EL (cell line): ENCODE measurements at places on chromosomes 6 and 20.

GRCh38 chr20:4711511-4711910, 10.2 kb upstream of the PRND start:
- no peak for DNase-seq

GRCh38 chr6:44272999-44273566, 2.8 kb downstream of the TMEM151B start:
- no peak for DNase-seq

DNA sequence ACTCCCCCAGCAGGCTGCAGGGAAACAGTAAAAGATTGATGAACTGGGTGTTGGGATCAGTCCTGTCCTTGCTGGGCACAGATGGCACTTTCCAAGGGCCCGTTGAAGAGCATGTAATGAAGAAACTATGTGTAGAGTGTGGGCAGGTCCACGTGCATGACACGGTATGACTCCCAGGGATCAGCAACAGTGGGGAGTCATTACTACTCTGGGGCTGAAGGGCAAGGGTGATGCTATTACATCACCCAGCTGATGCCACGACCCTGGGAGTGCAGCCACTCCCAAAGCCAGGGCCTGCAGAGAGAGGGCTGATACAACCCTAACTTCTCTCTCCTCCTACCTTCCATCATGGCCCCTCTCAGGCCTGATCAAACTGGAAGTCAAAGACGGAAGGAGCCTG, 20.1 kb downstream of the KCNK17 start:
- peak; percentile 31 for DNase-seq

DNA sequence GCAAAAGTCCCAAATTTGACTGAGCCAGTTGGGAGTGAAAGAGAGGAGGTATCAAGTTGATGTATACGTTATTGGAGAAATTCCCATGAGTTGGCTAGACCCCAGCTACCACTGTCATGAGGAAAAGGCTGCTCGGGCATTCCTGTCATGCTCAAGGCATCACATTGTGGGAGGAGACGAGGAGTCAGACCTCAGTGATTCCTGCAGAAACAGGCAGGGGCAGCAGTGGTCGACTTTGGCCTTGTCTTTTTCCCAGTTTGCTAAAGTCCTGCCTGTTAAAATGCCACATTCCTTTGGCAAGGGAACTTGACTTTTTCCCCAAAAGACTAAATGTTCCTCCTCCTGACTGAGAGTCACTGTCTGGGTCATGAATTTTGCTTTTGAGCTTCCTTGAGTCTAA, 295.5 kb upstream of the HS3ST5 start:
- DNase-seq = peak; percentile 15

DNA sequence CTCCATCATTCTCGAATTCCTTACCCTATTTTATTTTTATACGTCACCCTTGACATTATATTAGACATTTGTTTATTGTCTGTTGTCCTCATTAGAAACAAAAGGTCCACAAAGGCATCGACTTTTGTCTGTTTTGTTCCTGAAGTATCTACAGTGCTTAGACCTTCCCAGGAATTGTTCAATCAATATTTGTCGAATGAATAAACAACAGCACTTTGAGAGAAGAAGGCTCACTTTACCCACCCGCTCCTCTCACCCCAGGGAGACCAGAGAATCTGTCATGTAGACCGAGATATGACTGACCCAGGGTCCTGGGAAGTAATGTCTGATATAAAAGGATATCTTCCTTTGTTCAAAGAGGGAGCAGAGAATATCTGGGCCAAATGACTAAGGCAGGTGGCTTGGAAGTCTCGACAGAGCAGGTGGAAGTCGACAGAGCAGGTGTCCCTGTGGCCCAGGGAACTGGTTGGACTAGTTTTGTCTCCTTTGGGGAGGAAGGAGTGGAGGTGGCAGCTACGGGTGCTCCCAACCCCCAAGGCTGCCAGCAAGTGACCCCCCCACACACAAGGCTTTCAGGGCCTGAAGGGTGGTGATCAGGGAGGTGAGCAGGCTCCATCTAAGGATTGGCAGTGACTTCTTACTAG, 14.8 kb upstream of the CHMP4B start:
- no peak for DNase-seq

DNA sequence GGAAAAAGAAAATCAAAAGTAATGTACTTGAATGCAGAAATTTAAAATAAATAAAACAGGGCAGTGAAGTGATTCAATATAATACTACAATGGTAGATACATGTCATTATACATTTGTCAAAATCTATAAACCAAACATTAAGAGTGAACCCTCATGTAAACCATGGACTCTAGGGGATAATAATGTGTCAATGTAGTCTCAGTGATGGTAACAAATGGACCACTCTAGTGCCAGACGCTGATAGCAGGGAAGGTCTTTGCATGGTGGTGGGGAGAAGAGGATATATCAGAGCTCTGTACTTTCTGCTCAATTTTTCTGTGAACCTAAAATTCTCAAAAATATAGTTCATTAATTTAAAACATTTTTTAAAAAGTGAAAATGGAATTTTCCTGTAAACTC, 19.8 kb upstream of the STXBP5 start:
- no peak for DNase-seq

GRCh38 chr6:39947611-39948068, 13.4 kb upstream of the MOCS1 start:
- no peak for DNase-seq
